ENCODE measurements at places on chromosomes 13 and 19.

DNA sequence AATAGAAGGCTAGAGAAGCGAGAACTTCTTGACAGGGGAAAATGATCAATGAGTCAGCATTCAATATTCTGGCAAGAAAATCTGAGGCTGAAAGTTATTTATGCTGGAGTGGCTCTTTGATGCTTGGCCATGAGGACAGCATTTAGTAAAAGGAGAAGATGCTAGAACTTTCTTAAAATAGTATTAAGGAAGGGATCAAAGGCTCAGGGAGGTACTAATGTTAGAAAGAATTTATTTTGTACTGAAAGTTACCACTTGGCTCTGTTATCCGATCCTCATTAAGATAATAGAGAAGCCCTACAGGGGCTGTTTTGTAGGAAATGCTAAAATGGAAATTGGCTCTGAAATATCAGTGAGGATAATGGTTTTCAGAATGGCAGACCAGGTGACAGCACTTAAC, 1774.6 kb upstream of the PCDH20 start:
- DNase-seq = no peak

DNA sequence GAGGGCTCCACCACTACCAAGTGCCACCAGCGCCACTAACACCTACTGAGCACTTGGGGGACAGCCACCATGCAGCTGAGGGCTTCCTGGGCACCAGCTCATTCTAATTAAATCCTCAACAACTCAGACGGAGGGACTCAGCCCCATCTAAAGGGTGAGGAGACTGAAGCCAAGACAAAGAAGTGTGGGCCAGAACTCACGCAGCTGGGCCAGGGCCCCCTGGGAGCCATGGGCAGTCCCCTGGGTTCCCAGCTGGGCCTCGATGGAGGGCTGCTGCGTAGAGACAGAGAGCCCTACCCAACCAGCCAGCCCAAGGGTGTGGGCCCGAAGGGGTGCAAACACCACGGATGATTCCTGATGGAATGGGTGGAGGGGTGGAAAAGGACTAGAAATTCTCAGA, 12.8 kb upstream of the PRKD2 start:
- no peak for DNase-seq

DNA sequence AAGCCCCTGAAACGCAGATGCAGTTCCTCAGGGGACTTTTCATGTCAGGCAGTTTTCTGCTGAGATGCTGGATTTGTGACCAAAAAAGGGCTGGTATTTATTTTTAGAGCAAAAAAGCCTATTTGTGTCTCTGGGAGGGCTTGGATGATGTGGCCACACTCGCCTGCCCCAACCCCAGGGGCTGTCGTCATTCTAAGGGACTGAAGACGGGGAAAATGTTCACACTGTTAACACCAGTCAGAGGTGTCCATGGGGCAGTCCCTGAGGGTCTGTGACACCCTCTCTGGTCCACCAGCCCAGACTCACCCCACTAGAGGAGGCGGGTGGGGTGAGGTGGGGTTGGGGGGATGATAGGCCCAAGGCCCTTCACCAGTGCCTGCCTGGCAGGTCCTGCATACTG, 15.9 kb upstream of the EPHX3 start:
- no peak for DNase-seq

- no peak for DNase-seq
These were observed 118.4 kb upstream of the CLDN10 start for GRCh38 chr13:95434111-95434510.

GRCh38 chr13:74409551-74409950, 275.3 kb upstream of the KLF12 start:
- DNase-seq = no peak

DNA sequence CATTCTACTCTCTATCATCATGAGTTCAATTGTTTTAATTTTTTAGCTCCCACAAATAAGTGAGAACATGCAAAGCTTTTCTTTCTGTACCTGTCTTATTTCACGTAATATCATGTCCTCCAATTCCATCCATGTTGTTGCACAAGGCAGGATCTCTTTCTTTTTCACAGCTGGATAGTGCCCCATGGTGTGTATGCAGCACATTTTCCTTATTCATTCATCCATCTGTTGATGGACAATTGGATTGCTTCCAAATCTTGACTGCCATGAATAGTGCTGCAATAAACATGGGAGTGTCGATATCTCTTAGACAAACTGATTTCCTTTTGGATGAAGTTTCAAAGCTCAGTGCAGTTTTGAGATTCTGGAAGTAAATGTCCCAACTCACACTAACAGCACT, 326.9 kb downstream of the FGF9 start:
- DNase-seq = no peak

GRCh38 chr19:17749912-17750317, 1.4 kb upstream of the FCHO1 start:
- DNase-seq = peak; percentile 43

GRCh38 chr19:28217022-28217421, 995.9 kb downstream of the UQCRFS1 start:
- no peak for DNase-seq

DNA sequence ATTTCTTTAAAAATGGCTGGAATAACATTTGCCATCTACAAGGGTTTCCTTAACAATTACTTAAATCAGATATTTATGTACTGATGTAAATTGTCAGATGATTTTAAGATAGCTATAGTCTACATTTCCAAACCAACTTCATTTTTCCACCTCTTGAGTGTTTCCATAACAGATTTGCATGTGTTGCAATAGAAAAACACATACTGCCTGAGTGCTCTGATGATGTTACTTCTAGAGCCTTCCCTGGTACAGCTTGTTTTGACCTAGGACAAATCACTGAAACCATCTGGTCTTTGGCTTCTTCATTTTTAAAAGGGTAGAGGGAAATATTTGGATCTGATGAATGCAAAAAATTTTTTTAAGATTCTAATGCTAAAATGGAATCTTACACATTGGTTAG, 245.9 kb downstream of the PCDH9 start:
- DNase-seq = no peak

GRCh38 chr13:27600711-27601110, 19.6 kb downstream of the LNX2 start:
- DNase-seq = no peak

DNA sequence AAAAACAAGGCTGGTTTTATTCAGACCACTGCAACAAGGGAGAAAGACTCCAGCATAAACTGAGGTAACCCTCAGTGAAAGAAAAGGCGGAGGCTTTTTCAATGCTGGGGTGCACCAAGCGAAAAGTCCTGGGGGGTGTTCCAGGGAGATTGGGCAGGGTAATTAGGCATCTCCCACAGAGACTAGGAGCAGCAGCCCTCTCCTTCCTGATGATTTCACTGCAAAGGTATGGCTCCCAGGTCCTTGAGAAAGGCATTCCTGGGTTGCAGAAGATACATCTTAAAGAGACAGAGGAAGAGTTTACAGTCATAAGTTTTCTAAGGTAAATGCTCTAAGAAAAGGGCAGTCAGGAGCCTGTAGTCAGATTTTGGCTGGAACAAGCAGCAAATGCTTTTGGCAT, 412.0 kb downstream of the FOXO1 start:
- DNase-seq = no peak

DNA sequence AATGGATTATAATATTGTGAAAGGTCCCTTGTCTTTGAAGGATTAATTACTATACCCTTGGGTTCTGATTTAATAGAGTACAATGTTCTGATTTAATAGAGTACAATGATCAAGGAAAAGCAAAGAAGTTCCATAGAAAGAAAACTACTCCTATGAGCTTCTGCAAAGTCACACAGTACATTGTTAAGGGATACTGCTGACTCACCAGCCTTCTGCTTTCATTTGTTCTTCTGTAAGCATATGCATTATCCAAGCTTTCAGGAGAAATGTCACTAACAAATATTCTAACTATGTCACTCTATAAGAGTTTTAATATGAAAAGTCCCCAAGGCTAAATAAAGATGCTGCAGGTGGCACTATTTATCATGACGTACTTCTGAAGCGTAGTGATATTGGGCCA, 396.7 kb downstream of the RFC3 start:
- no peak for DNase-seq

- no peak for DNase-seq
These were observed 162.4 kb downstream of the DCT start for GRCh38 chr13:94317063-94317491.

GRCh38 chr19:49165111-49165750, 7.6 kb downstream of the TRPM4 start:
- no peak for DNase-seq
